Stimulated activated CD8-positive, alpha-beta memory T cell treated with anti-CD3 and anti-CD28 coated beads, Interleukin-4, amount 100 ng/mL, for 24 hours (primary cell): ENCODE measurements at places on chromosomes 6 and 20.

GRCh38 chr20:63835021-63835858, 4.2 kb upstream of the ZBTB46 start:
- no peak for DNase-seq

DNA sequence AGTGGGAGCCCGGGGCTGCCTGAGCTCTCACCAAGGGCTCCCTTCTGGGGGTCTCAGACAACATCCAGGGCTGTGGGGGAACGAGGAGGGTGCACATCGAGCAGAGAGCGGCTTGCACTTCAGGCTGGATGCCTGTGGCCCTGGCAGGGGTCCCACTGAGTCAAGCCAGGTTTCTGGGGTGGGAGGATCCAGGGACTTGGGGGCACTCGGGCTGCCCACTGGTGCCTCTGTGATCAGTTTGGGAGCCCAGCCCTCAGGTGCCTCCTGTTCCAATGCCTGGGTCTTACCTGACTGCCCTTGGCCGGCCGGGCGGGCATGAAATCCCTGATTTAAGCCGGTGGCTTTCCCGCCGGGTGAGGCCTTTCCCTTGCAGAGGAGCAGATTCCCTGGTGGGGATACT, 470 bp downstream of the COL20A1 start:
- no peak for DNase-seq

GRCh38 chr6:2990248-2990931, 9.3 kb upstream of the NQO2 start:
- no peak for DNase-seq

DNA sequence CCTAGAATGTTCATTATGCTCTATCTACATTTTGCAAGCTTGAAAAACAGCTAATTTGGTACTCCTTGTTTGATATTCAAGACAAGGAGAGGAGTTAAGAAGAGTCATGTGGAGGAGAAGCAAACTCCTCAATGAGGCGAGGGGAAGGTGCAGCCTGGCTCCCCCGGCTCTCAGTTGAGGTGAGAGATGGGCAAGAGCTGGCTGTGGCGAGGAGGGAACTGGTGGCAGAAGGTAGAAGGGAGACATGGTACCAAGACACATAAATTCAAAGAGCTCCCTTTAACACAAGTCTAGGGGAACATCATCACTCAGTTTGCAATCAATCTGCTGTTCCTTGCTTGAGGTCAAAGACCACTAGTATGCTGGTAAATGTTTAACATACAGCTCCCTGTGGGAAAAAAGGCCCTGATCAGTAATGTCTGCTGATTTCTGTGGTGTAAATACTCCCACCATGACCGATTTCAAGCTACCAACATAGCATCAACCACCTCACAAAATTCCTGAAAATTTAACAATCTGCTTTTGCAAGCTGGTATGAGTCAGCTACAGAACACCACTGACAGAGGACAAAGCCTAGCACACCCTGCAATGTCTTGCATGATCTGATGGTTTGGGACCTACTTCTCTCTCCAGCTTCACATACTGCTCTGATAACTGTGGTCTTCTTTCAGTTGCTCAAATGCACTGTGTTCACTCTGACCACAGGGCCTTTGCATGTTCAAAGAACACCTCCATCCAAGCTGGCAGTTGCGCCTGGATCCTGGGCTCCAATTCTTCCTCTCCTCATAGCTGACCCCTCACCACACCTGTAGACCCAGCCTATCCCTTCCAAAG, 516.3 kb upstream of the CHD6 start:
- no peak for DNase-seq

- DNase-seq: no peak
Observed at GRCh38 chr6:166567107-166567506, 19.4 kb downstream of the RAMACL start.

GRCh38 chr6:69012876-69013275, 377.8 kb downstream of the ADGRB3 start:
- DNase-seq: no peak
